ENCODE measurements at places on chromosomes 5 and 9.

DNA sequence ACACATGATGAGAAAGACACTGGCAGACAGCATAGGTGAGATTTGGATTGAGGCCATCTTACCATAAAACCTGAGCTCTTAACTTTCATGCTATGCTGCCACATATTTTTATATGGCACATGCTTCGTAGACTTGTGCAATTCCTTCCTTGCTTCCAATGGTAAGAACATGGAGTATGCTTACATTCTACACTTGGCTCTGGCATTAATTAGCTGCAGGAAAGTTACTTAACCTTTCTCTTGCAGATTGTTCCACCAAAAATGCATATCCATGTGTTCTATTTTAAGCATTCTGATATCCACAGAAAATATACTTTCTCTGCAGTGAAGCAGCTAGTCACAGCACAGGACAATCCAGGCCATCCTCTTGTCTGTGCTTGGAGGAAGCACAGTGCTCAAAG lies 119.4 kb downstream of the MPDZ start:
- no peak for DNase-seq

DNA sequence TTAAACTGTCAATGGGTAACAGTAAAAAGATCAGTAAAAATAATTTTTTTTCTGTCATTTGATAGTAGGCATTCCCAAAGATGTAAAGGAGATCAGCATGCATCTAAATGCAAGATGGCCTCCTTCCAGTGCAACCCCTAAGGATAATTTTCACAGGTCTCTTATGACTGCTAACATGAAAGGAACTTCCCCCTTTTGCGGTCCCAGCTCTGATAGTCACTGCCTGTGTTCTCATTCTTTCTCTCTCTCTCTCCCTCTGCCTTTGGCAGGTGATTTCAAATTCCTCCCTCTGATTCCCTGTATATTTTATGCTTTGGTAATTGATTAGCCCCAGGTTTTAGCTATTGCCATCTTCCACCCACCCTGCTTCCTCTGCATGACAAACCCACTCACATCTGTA lies 8.9 kb downstream of the SPINK14 start:
- no peak for DNase-seq

GRCh38 chr5:56585999-56586691 lies 229.2 kb upstream of the MAP3K1 start:
- DNase-seq = no peak

GRCh38 chr9:109926421-109926869 lies 146.4 kb downstream of the PALM2AKAP2 start:
- no peak for DNase-seq

- DNase-seq = no peak
These were observed 1.6 kb downstream of the RAD23B start for GRCh38 chr9:107284636-107285035.

DNA sequence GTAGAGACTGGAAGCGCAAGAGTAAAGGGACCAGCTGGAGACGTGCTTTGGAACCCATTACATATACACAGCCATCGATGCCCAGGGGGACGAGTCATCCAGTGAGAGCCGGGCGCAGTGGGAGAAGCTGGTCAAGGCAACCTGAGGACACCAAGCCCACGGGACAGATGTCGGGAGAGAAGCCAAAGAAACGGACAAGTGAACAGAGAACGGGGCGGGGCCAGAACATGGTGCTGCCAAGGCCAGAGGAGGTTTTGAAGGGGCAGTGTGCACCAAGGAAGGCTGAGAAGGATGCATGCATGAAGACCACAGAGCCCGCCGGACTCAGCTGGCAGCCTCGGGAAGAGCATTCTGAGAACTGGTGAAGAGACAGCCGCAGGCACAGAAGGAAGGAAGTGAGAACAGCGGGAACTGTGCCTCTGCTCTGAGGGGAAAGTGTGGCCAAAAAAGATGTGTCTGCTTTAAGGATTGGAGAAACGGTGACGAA lies 20.3 kb downstream of the CAMSAP1 start:
- DNase-seq = no peak

DNA sequence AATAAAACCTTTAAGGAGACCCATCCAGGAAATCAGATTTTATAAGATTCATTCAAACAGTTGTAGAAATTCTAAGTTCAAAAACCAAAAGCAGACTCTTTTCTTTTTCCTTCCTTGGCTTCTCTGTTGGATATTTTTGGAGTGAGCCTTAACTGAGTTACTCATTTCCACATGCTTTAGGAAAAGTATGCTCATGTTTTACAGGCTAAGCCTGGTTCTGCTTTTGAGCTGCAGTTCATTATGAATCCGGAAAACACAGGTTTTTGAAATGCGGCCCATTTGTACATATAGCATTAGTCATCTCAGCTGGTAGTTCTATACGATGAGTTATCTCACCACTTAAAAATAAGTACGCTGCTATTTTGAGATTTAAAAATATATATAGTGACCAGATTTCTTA lies 156.6 kb upstream of the DMRT1 start:
- DNase-seq = no peak

- DNase-seq = no peak
These were observed 23.9 kb upstream of the SH3PXD2B start for GRCh38 chr5:172478256-172478655.

DNA sequence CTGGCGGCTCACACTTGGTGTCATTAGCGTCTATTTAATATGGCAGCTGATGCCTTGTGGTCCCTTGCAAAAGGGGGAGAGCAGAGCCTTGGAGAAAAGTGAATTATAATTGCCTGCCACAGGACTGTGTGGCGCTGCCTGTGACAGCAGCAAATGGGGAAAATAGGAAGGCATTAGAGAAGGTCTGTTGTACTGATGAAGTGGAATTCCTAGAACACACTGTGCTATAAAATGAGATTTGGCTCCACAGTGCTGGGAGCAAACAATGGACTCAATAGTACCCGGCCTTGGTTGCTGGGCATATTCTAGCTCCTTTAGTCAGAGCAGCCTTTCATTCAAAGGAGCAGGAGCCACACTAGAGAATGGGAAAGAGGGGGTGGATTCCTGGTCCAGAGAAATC lies 21.3 kb downstream of the SEMA6A start:
- no peak for DNase-seq

GRCh38 chr5:172686111-172686510 lies 45.0 kb downstream of the NEURL1B start:
- no peak for DNase-seq

DNA sequence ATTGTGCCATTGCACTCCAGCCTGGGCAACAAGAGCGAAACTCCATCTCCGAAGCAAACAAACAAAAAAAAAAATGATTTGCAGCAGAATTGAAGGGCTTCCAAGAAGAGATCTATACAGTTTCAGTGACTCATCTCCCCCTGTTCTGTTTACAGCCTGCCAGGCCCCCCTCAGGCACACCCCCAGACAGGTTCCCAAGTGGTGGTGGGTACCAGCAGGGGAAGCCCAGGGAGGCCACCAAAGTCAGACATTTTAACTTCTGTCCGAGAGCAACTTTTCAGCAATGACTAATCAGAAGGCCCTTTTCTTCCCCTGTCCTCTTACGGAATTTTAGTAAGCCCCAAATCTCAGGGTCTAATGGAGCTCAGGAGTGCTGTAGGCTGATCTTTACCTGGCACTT lies 98.7 kb downstream of the PAX5 start:
- DNase-seq = no peak

DNA sequence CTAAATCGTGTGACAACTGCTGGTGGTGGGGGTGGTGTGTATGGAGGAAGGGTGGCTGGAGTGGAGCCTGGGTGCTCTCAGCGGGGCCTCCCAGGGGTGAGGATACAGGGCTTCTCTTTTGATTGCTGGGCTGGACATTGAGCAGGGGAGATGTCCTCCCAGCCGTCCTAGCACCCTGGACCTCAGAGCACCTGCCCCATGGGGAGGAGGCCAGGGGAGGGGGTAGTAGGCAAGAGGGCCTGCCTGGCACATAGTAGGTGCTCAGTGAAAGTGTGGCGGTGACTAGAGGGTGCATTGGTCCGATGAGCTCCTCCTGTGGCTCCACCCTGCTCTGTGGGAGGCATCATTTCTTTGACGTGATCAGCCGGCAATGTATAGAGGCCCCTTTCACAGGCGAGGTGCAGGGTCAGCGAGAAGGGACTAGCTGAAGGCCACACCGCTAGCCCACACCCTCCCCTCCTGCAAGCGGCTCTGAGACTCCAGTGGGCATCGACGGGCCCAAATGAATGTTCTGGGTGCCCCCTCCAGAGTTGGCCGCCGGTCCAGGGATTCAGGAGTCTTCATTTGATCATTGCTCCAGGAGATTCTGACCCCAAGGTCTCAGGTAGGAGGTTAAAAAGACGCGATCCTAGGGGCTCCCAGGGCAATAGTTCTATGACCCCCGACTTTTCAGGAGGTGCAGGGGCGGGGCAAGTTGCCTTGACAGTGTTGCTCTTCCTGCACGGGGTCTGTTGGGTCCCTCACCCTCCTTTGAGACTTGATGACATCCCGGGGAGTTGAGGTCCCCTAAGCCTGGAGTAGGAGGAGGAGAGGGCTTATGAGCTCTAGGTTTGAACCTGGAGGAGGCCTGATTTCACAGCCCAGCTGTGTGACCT lies 255.5 kb downstream of the PBX3 start:
- DNase-seq = no peak

DNA sequence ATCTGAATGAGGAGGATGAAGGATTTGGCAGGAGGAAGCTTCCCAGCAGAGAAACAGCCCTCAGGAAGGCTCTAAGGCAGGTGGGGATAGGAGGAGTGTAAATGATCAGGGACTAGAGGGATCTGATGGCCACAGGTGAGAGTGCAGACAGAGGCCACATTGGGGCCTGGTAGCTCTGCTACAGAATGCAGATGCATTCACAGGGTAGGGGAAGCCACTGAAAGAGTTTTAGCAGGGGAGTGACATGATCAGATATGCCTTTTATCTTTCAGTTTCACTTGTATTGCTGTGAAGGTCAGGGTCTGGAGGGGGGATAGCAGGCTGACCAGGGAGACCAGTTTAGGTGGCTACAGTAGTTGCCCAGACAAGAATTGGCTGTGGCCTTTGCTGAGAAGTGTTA lies 3.0 kb downstream of the TXNDC15 start:
- no peak for DNase-seq

- DNase-seq = peak; percentile 28
These were observed 15.4 kb upstream of the C5orf47 start for GRCh38 chr5:173973616-173973969.

DNA sequence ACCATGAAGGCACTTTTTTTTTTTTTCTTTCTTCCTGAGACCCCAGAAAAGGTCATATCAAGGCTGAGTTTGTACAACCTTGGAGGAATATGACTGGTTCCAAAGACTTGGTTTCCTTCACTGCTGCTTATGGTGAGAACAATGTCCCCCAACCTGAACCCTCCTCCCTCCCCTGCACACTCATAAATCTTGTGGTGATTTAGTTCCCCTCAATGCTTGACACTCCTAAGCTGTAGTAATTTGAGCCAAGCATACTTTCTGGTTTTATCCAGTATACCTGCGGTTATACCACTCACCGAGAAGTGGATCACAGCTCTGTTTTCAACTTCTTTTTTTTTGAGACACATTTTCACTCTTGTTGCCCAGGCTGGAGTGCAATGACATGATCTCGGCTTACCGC lies 149.9 kb upstream of the KLF4 start:
- DNase-seq = peak; percentile 36

DNA sequence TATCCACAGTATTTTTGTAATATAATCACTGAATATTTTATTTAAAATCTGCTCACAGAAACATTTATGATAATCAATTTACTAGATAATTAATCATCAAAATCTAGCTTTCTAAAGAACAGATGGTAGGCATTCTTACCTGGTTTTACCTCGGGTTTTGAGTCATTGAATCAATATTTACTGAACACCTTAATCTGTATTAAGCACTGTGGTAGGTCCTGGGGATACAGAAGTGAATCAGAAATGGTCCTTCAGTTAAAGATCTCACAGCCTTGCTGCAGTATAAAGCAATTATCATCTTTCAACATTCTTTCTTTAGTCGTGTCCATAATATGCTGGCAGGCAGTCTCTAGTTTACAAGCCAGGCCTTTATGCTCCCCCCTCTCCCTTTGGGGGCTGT lies 2.0 kb upstream of the MEIKIN start:
- no peak for DNase-seq

- no peak for DNase-seq
These were observed 169.1 kb downstream of the YTHDC2 start for GRCh38 chr5:113682497-113683136.

DNA sequence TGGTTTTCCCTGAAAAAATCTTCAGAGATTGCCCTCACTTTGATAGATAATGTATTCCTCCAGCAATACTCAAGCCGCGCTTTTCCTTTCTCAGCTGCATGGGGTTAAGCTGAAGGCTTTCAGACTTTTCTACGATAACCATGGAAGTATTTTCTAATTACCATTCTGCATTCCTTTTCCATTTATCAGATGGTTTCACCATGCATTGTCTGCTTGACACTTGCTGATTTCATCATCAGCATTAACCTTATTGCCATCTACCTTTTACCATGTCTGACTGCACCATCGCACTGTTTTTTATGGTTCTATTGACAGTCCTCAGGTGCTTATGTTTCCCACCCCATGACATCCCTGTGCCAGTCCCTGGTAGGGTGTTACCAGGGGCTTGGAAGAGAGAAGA lies 91.6 kb downstream of the DMAC1 start:
- no peak for DNase-seq

GRCh38 chr9:73006986-73007385 lies 54.1 kb upstream of the ALDH1A1 start:
- no peak for DNase-seq

GRCh38 chr5:133825631-133826289 lies 142.7 kb downstream of the C5orf15 start:
- peak; percentile 66 for DNase-seq

DNA sequence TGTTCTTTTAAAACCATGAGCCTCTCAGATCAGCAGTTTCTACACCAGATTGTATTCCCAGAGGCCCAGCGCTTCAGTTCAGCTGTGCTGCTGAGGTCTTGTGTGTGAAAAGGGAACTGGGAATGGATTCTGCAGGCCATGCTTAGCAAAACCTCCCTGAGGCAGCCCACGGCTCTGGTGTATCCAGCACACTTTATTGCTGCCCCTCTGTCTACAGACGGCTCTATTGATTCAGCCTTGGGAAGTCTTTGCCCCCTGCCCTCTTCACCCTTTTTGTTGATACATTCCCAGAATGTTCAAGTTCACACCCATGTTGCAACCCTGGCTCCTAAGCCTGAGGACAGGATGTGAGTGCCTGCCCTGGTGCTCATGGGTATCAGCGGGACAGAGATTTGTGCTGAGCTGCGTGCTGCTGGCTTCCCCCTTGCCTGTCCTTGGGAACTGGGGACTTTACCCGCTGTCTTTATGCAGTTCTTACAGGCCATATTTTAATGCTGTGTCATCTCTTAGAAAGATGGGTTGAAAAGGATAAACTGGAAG lies 37.3 kb downstream of the ARHGAP26 start:
- no peak for DNase-seq
